ENCODE measurements at places on chromosomes 7 and 10.
A peak's percentile ranks its signal among the peaks of the same experiment; 100 is the strongest.

- DNase-seq: no peak
Measured at GRCh38 chr10:77932016-77932715, 5.6 kb upstream of the DLG5 start.

DNA sequence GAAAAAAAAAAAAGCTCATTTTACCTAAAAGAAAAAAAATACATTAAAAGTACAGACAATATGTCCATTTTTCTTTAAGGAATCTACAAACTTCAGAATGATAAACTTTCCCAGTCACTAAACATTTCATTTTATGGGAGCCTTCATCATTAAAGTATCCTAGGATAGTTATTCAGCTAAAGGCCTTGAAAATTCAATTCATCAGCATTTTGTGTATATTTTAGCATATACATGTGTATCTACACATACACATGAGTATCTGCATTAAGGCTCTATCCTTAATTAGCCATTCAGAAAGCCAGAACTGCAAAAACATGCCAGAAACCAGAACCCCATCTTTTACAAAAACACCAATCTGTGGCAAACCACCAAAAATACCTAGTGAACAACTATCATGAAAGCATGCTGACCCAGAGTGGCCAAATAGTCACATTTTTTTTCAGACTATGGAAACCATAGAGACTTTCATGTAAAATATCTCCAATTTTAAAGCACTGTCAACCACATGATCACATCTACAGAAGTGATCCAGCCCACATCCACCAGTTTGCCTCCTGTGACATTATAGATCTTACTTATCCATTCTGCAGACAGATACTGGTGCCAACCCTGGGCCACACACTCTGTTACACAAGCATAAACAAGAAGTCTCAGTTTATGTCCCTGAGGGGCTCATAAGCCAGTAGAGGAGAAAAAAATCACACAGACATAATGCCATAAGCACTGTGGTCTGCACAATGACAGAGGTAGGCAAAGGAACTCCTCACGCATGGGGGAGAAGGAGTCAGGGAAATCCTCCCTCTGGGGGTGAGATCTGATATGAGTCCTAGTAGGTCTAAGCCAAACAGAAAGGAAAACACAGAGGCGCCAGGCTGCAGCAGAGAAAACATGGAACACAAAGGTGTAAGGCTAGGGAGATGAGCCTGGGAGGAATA, 79.2 kb downstream of the SRPK2 start:
- DNase-seq: no peak

DNA sequence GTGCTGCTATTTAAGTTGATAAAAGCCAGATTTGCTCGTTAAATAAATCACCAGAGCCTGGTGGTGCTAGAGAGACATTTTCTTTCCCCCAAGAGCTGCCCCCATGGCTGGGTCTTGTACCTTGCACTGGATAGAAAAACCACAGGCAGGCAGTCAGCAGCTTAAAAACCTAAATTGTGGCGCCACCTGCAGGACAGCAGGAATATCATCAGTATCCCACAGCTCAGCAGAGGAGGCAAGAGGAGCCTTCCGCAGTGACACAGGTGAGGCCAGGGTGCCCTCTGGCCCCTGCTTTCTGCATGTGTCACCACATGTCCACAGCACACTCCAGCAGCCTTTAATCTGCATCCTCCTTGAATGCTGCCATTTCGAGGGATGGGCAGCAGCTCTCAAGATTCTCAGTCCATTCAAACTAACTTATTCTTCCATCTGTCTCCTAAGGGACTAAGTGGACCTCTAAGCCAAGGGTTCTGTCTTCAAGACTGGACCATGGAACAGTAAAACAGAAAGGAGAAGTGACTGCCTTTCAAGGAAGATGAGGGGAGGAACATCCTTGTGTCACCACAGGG, 4.5 kb upstream of the PLXNA4 start:
- peak; percentile 80 for DNase-seq

- DNase-seq: no peak
Measured at GRCh38 chr7:155591055-155591775, 44.9 kb upstream of the CNPY1 start.

DNA sequence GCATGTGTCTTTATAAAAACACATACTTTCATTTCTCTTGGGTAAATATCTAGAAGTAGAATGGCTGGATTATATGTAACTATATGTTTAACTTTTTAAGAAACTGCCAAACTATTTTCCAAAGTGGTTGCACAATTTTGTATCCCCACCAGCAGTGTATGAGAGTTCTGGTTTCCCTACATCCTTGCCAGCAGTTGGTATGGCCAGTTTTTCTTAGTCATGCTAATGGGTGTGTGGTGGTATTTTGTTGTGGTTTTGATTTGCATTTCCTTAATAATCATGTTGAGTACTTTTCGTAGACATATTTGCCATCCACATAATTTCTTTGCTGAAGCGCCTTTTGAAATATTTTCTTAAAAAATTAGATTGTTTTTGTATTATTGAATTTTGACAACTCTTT, 60.3 kb downstream of the NEUROG3 start:
- DNase-seq: no peak

- no peak for DNase-seq
Measured at GRCh38 chr7:138550337-138550736, 90.3 kb downstream of the TRIM24 start.

GRCh38 chr10:72375173-72375572, 20.5 kb upstream of the DNAJB12 start:
- DNase-seq: no peak

- no peak for DNase-seq
Measured at GRCh38 chr7:18860221-18860620, 257.2 kb downstream of the TWIST1 start.

DNA sequence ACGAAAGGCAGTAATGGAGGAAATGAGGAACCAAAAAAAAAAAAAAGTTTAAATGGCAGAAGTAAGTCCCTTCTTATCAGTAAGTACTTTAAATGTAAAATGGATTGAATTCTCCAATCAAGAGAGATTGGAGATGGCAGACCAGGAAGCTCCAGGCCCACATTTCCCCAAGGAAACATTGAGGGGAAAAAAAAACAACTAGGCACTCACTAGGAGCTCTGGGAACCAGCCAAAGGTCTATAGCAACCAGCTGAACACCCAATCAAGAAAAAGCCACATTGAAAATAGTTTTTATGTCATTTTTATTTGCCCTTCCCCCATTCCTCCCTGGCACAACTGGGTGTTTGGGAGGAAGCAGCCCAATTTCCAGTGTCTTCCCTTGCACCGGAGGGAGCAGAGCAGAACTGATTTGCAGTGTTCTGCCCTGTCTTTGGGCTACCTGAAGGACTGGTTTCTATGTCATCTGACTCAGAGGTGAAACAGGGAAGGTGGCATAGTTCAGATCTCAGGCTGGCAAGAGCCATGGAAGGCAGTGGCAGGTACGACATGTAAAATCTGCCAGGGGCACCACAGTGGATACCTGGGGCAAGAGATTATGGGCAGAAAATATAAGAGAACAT, 121.9 kb downstream of the SMURF1 start:
- DNase-seq: peak; percentile 15

DNA sequence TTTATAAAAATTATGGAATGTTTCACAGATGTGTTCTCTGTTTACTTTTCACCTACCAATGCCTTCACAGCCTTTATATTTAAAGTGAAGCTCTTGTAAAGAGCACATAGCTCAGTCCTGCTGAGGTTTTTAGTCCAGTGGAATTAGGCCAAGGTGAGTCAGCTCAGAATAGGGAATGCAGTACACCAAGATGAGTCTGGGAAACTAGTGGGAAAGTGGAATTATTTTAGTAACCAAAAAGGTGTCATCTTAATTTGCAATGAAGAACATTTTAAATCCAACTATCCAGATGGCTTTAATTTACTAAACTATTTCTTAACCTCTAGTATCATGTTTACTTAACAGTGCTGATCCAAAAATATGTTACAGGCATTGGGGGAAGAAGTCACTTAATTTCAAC, 236.3 kb upstream of the CTBP2 start:
- DNase-seq: no peak

- DNase-seq: no peak
Measured at GRCh38 chr10:130336617-130337304, 200.6 kb downstream of the GLRX3 start.

DNA sequence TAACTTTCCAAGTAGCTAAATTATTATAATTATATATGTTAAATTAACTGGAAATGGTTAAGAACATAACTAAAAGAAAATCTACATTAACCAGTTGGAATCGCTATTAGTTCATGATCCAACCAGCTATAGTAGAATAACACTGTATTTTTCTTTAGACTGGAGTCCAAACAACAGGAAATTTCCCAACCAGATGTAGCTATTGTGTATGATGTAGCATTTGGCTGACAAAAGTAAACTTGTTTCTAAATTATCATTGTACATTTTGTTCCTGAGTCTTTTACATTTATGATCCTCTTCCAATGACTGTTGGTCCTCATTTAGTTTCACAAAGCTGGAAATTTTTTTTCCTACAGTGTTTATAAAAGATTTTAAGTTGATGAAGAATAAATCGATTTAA, 62.1 kb downstream of the PAPSS2 start:
- no peak for DNase-seq

DNA sequence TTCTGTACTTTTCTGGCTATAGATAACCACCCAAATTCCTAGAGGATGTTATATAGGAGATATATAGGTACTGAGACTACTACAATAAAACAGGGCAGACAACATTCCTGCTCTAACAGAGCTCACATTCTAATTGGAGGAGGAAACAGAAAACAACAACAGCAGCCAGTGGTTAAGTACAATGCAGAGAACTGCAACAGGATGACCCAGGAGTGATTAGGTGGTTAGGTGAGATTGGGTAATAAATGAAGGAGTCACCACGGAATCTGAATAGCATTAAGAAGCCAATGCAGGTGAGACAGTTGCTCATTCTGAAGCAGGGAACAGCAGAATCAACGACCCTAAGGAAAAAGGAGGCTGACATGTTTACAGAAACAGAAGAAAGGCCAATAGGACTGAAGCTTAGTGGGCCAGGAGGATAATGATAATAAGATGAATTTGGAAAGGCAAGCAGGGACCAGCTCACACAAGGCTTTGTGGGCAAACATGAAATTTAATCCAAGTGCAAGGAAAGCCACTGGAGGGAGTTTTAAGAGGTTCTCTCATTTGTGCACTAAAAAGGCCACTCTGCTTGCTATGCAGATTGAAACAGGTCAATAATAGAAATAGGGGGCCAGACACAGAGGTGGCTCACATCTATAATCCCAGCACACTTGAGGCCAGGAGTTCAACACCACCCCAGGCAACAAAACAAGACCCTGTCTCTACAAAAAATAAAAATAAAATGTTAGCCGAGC, 16.9 kb upstream of the REEP3 start:
- no peak for DNase-seq

DNA sequence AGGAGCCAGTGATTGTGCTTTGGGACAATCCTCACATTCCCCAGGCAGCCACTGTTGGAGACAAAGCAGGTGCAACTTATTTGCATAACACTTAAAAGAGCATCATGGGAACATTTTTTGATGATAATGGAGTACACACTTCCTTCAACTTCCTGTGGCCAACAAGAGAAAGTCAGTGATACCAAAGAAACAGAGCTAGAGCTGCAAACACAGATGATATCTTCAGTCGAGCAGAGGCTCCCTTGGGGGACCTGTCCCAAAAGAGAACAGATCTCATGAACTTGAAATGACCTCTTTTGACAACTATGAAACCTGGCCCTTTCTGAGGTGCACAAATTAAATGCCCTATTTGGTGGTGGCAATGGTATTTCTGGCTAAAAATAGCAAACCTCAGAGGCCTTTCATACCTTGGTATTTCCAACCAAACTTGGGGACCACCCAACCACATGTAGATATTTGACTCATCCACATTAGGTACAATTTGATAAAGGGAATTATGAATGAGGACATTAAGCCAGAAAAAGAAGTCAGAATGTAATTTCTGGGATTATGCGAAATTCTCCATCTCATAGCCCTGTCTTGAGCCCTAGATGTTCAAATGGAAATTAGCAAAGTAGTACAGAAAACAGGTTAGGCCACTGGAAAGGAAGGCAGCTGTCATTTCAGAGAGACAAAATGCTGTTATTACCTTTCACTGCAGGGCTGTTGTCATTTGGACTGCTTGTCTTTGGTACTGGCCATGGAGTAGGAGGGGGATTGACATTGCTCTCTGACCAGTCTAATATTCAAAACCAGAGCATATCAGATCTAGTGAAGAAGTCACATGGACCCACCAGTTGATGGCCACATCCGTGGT, 146.2 kb downstream of the ICA1 start:
- no peak for DNase-seq

DNA sequence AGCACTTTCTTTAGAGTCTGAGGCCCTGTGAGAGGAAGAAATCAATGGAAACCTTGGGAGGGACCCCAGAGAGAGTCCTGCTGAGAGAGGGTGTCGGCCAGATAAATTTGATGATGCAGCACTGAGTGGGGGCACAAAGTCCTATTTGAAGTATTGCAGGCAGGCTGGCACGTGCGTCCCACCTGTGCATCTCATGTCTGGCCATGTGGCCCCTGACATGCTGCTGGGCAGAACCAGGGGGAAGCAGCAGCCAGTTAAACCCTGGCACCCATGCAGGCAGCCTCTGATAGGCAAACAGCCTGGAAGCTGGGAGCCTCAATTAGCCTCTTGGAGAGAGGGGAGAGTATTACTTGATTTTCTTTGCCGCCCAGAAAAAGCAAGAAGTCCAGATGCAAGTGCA, 180.9 kb downstream of the PLXNA4 start:
- DNase-seq: peak; percentile 53

DNA sequence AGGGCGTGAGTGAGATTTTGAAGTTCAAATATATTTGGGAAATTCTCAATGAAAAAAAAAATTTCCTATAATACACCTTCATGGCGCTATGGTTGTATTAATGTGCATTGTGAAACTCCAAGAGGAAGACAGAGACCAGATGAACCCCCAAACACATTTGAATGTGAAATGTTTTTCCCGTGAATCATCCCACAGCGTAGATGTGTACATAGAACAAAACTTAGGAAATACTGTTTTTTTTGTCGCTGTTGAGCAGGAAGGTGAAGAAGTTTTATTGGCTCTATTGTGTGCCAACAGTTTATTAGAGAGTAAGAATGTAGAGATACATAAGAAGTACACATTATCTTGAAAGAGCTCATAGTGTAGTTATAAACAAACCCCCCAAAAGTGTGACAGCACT, 134.0 kb downstream of the KCND2 start:
- DNase-seq: no peak

- no peak for DNase-seq
Measured at GRCh38 chr10:4004144-4004543, 219.1 kb upstream of the KLF6 start.

- DNase-seq: no peak
Measured at GRCh38 chr10:116713846-116714245, 28.5 kb downstream of the HSPA12A start.

GRCh38 chr7:84663224-84663623, 468.6 kb upstream of the SEMA3A start:
- DNase-seq: no peak

DNA sequence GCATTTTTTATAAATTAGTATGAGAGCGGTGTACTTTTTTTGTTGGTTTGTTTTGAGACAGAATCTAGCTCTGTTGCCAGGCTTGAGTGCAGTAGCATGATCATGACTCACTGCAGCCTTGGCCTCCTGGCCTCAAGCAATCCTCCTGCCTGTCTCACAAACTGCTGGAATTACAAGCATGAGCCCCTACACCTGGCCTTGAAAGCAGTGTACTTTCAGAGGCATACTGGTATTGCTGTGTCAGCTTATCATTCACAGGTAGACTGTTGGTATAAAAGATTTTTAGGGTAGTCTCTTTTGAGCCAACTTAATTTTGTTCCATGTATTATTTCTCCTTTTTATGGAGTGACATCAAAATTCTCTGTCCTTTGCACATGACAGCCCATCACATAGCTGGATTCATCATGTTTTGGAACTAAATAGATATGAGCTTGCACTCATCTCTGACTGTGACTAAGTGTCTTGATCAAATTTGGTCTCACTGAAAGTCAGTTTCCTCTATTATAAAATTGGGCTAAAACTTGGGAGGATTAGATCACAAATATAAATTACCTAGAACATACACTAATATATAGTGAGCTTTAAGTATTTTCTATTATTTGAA, 12.4 kb downstream of the GNAT3 start:
- DNase-seq: no peak

All from left lobe of liver (tissue), 2 donors.